IPS DF 19.7 (cell line): ENCODE measurements at places on chromosomes 2 and 18.
A peak's percentile ranks its signal among the peaks of the same experiment; 100 is the strongest.

- DNase-seq = no peak
Measured at GRCh38 chr2:241898463-241899270, 29.1 kb downstream of the RTP5 start.

DNA sequence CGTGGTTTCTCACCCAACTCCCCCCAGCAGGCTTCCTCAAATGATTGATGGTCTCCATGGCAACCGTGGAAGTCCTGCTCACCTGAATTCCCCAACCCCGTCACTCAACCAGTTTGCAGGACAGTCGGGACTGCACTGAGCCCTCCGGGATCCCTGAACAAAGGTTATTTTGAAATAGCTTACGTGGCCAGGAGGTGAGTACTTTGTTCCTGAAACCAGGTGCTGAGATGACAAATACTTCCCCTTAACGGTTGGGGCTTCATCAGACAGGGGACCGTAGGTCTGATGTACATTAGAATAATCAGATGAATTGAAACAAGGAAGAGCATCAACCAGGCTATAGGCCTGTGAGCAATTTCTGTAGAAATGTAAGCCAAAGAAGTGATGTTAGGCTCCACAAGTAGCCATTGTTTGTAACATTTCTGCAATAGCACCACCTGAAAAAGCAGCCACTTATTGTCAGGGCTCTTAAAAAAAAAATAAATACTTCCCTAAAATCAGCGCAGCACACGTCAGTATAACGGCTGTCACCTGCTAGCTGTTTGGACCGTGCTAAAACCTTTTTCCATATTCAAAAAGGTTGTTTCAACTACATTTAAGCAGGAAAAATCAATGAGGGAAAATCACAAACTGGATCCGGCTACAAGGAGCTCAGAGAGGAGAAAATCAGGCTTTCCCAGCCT lies 206.4 kb upstream of the ID2 start:
- DNase-seq = no peak

DNA sequence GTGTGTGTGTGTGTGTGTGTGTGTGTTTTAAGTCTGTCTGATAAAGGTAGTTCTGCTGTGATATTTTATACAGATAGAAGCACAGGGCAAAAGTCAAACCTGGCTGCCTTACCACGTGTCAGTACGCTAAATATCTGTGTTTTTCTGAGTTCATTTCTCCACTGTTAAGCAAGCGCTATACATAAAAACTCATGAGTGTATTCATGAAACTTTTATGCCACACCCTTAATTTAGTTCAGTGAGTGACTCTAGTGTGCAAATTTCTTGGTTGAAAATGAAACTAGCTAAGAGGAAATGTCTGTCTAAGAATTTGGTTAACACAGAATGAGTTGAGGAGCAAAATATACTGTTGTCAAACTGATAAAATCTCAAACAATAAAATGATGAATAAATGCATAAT lies 11.2 kb downstream of the CASP10 start:
- DNase-seq = no peak

DNA sequence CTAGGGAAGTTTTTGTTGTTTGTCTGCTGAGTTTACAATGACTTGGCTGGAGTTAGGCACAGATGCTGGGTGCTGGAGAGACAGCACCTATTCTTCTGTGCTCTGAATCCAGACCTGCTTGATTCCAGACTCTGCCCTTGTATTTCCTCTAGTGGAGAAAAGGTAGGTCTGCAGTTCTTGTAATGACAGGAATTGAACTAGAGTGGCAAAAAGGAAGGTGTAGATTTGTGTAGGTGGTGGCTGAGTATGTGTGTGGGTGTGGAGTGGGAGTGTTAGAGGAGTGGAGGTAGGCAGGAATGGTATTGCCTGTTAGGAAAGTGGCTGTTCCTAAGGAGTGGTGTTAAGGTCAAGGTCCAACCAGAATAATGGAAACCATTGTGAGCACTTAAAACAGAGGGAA lies 71.9 kb upstream of the LYPD6 start:
- peak; percentile 3 for DNase-seq

- DNase-seq = no peak
Measured at GRCh38 chr2:85642725-85643124, 25.3 kb downstream of the SFTPB start.
